ENCODE measurements at places on chromosomes 16 and 17. TPM values are rescaled to one million over a fixed set of nuclear protein-coding genes. Genes with fewer than 3 reads are reported as not detected.
A peak's percentile ranks its signal among the peaks of the same experiment; 100 is the strongest.

The SPN gene
- not detected for total RNA-seq

The SYNGR3 gene
- total RNA-seq = 0.68 TPM

The OSGIN1 gene
- 3.7 TPM for total RNA-seq

The WNK4 gene
- total RNA-seq = 2.3 TPM

The CBFA2T3 gene
- total RNA-seq = not detected

The HBA2 gene
- not detected for total RNA-seq

The GRAP gene
- not detected for total RNA-seq

The GAS2L2 gene
- total RNA-seq = 0.23 TPM

DNA sequence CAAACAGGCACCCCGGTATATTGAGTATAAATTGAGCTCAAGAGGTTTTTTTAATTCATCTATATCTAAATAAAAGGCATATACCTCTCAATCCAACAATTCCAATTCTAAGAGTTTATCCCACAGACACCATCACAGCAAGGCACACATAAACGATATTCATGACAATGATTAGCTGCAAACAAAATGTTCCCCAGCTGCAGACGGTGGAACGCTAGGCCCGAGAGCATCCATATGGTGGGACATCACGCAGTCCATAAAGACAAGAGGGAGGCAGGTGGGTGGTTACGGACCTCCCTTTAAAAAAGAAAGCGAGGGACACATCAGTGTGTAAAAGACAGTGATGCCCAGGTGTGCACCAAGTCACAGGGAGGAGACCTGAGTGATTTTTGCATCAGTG, 28.1 kb downstream of the MEAK7 start:
- no peak for DNase-seq

- no peak for DNase-seq
Measured at GRCh38 chr16:11619327-11619851, 32.7 kb upstream of the LITAF start.

GRCh38 chr16:30533748-30534367, 800 bp downstream of the ZNF747 start:
- DNase-seq = no peak

GRCh38 chr17:64129515-64129764, 504 bp downstream of the ERN1 start:
- no peak for DNase-seq

GRCh38 chr16:87540072-87540896, 47.5 kb upstream of the ZCCHC14 start:
- no peak for DNase-seq

- DNase-seq = no peak
Measured at GRCh38 chr16:89187032-89187769, 13.1 kb downstream of the SLC22A31 start.

GRCh38 chr16:25264597-25264996, 7.0 kb upstream of the ZKSCAN2 start:
- DNase-seq = peak; percentile 34

GRCh38 chr17:18315562-18315922, 449 bp downstream of the SMCR8 start:
- DNase-seq = no peak

All from MCF 10A (cell line).